ENCODE measurements at places on chromosomes 6 and 20.

DNA sequence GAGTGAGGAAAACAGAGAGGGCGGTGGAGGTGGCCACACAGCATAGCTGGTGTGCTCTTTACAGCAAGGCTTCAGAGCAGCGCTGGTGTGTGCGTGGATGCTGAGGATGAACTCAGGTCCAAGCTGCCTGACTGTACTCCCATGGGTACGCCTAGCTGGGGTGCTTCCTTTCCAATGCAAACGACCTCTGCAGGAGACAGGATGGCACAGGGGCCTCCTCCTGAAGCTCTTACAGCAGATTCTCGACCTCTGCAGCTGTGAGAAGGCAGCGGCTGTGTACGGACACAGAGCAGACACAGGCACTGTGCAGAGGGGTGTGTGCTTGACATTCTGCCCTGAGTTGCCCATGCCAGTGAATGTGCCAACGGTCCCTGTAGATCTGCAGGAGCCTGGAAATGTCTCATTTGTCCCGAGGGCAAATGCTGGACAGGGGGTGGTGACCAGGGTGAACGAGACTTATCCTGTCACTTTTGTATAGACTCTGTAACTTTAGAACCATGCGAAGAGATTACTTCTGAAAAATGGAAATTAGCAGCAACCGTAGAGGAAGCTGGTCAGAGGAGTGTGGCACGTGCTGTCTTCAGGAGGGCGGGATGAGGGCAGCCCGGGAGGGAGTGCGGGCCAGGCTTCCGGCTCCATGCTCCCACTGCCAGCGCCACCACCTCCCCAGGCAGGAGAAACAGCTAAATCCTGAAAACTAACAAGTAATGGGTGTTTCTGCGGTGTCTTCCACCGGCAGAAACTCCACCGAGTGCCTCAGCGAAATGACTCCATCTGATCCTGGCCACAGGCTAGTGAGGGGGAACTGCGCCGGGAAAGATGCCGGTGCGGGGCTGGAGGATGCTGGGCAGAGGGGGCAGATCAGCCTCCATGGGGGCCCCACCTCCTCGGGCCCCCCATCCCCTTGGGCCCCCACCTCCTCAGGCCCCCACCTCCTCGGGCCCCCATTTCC, 120.9 kb upstream of the RPS6KA2 start:
- DNase-seq: no peak

GRCh38 chr20:32943490-32944052, 60.7 kb downstream of the SUN5 start:
- no peak for DNase-seq

DNA sequence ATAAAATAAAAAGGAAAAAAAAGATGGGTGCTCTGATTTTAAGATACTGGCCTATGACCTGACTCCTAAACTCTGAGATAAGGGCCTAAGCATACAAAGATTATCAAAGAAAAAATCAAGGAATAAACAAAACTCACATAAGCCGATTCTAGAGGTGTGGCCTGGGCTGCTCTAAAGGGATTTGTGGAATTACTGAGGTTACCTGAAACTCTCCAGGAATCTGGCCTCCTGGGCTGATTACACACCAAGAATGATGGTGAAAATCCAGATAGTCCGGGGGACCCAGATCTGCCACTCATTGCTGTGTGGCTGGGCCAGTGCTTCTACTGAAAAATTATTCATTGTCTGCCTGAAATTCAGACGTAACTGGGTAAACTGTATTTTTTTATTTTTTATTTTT, 122.7 kb upstream of the RNF24 start:
- DNase-seq: no peak

DNA sequence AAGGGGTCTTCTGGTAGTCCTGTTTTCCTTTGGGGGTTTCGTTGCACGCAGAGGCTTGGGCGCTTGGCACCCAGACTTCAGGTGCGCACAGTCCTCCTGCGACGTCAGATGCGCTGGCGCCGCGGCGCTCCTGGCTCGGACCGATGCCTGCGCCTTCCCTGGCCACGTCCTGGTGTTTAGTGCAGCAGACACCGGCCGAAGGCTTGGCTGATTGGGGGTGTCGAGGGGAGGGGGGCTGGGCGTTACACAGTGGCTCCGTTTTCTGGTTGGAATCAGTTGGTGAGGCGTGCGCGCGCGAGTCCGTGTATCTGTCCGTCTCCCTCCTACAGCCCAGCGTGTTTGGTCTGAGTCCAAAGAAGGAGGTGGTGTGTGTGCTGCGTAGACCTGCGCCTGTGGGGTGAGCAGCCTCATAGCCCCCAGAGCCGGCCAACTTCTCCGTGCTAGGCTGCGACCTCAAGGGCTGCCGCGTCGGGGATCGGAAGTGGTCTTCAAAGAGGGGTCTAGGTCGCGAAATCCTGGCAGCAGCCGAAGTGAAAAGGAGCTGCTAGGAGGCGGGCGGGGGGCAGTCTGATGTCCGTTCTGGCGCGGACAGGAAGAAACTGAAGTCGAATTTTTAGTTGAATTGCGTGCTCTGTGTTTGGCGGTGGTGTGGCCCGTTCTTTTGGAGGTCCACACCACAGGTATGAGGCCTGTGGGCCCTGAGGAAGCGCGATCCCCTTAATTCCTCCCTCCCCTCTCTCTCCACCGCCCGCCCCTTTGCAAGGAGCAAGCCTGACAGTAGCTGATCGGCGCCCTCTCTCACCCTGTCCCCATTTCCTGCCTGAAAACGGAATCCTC, 1.5 kb downstream of the SYNDIG1 start:
- DNase-seq: no peak

DNA sequence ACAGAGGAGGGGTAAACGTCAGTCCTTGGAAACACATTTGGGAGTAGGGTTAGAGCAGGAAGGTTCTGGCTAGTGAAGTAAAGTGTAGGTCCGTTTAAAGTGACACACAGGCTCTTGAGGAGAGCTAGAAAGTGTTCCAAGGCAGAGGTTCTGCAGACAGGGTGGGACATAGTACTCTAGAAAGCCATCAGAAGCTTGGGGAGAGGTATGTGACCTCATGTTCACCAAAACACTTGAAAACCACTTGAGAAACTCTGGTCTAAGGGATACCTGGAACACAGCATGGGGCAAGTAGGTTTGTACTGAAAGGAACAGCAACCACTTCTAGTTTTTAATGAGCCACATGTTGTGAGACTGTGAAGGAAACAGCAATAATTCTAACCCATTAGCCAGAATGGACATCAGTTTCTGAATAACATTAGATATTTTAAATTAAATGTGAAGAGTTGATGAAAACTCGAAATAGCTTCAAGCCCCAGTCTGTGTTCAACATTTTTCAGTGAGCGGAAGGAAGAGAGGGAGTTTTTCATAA, 49.0 kb downstream of the SOBP start:
- no peak for DNase-seq

- no peak for DNase-seq
These were observed 83.3 kb upstream of the ID4 start for GRCh38 chr6:19753826-19754225.

DNA sequence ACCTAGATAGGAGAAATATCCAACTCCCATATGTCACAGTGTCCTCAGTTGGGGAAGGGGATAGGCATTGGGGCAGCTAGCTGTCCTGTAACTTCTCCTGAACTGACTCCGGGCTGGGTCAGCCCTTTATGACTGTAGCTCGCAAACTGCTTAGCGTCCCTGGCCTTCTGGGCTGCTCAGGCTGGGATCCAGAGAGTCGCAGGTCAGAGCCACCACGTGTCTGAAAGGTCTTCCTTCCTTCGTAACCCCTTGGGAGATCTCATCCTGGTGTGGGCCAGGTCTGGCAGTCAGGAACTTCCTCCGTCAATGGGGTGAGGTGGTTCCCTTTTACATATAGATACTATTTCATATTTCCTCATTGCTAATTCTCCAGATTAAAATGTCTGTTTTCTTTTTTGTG, 28.8 kb upstream of the HINT3 start:
- DNase-seq: no peak

DNA sequence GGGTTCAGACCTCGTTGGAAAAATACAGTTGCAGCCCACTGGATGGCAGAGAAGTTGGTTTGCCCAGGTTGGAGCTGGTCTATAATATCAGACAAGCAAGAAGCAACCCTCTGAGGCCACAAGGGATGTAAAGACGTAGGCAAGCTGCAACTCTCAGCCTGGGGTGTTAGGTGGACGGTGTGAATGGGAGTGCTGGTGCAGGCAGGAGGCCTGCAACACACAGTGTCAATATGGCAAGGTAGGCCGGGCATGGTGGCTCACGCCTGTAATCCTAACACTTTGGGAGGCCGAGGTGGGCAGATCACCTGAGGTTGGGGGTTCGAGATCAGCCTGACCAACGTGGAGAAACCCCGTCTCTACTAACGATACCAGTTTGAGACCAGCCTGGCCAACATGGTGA, 10.5 kb downstream of the VPS16 start:
- no peak for DNase-seq

All from fibroblast of skin of left quadriceps (primary cell).